ENCODE measurements at places on chromosomes 6 and 20. TPM values are rescaled to one million over a fixed set of nuclear protein-coding genes. Genes with fewer than 3 reads are reported as not detected.

GTSF1L gene
- total RNA-seq = not detected

- H3K4me3 ChIP-seq = no peak overlapping the region
- DNase-seq = no peak
- H3K27me3 ChIP-seq = no peaks in the 10 kb centered on the region
These were observed 14.1 kb upstream of the SIRPB2 start for GRCh38 chr20:1505361-1505760.

PHACTR1 gene
- not detected for total RNA-seq

- no peaks in the 10 kb centered on the region for H3K27me3 ChIP-seq
- H3K4me3 ChIP-seq = no peak overlapping the region
- DNase-seq = no peak
- no peaks in the 10 kb centered on the region for H3K36me3 ChIP-seq
- H3K27ac ChIP-seq = no peak overlapping the region
These were observed 648.5 kb downstream of the HTR1B start for GRCh38 chr6:76814496-76815458.

DNA sequence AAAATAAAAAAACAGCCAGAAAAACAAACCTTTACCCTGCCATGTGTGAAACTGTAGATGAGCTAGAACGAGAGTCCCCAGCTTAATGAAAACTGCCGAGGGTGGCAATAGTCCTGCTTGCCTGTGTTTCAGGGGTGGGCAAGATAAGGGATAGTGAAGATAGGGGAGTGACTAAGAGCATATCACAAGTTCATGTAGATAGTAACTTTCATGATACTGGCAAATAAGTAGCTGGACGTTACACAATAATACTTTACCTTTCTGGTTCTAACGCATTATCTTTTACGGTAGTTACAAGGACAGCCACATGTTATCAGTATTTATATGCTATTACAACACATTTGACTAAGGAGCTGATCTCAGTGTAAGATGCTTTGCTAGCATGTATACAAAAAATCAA lies 9.3 kb upstream of the FBXO9 start:
- no peak overlapping the region for H3K4me3 ChIP-seq
- peak; percentile 28 for DNase-seq
- no peaks in the 10 kb centered on the region for H3K36me3 ChIP-seq
- no peaks in the 10 kb centered on the region for H3K27me3 ChIP-seq
- peaks cover 73% of the 10 kb centered on the region for H3K4me1 ChIP-seq

GRCh38 chr20:58838174-58838573 lies 12.5 kb downstream of the GNAS-AS1 start:
- no peaks in the 10 kb centered on the region for H3K4me1 ChIP-seq
- H3K36me3 ChIP-seq = no peaks in the 10 kb centered on the region
- H3K4me3 ChIP-seq = no peak overlapping the region
- H3K27me3 ChIP-seq = peaks cover 87% of the 10 kb centered on the region
- H3K27ac ChIP-seq = no peak overlapping the region

- no peak overlapping the region for H3K27ac ChIP-seq
- DNase-seq = no peak
- no peaks in the 10 kb centered on the region for H3K36me3 ChIP-seq
- no peaks in the 10 kb centered on the region for H3K27me3 ChIP-seq
These were observed 67.9 kb upstream of the DUSP22 start for GRCh38 chr6:224350-224749.

- H3K27me3 ChIP-seq = no peaks in the 10 kb centered on the region
- no peaks in the 10 kb centered on the region for H3K4me1 ChIP-seq
- H3K36me3 ChIP-seq = peaks cover 47% of the 10 kb centered on the region
- DNase-seq = no peak
- no peak overlapping the region for H3K4me3 ChIP-seq
These were observed 13.2 kb downstream of the PI16 start for GRCh38 chr6:36967757-36968156.

- no peak overlapping the region for H3K27ac ChIP-seq
- no peaks in the 10 kb centered on the region for H3K27me3 ChIP-seq
- DNase-seq = no peak
- no peaks in the 10 kb centered on the region for H3K4me1 ChIP-seq
These were observed 39.0 kb upstream of the SLC32A1 start for GRCh38 chr20:38685271-38685670.

- no peak overlapping the region for H3K4me3 ChIP-seq
- peaks cover 11% of the 10 kb centered on the region for H3K4me1 ChIP-seq
- peaks cover 3% of the 10 kb centered on the region for H3K36me3 ChIP-seq
- H3K27ac ChIP-seq = no peak overlapping the region
- DNase-seq = no peak
These were observed 4.1 kb downstream of the HLA-A start for GRCh38 chr6:29946223-29947076.

FRK gene
- 2.9 TPM for total RNA-seq

DNA sequence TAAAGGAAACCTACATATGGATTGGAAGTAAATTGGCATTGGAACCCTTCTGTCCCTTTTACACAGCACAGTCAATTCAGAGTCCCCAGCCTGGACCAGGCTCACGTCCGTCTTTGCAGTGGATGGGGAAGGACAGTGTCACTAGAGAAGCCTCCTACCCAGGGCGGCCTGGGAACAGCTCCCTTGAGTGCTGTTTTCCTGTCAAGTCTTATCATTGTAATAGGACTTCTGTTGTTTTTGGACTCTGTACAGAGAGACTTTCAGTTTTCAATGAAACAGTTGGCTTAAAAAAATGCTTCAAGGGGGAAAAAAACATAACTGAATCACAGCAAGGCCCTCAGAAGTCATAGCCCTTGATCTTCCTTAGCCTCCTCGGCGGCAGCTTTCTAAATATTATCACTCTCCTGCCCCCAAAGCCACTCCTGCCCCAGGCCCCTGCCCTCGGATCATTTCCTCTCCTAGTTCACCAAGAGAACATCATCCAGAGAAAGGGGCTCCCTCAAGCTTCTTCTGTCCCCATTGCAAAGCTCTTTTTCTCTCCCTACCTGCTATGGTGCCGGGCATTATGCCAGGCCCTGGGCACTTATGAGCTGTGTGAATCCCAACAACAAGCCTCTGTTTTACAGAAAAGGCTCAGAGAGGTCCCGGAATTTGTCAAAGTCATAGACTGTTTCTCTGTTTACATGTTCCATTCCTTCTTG lies 37.8 kb upstream of the CNKSR3 start:
- no peak for DNase-seq
- no peak overlapping the region for H3K27ac ChIP-seq
- H3K4me1 ChIP-seq = peaks cover 12% of the 10 kb centered on the region
- H3K36me3 ChIP-seq = no peaks in the 10 kb centered on the region

GRCh38 chr20:37904008-37904642 lies 1.2 kb downstream of the VSTM2L start:
- H3K4me1 ChIP-seq = peaks cover 7% of the 10 kb centered on the region
- H3K4me3 ChIP-seq = no peak overlapping the region
- H3K27me3 ChIP-seq = peaks cover 63% of the 10 kb centered on the region
- DNase-seq = no peak
- H3K27ac ChIP-seq = no peak overlapping the region

TSHZ2 gene
- not detected for total RNA-seq

DNA sequence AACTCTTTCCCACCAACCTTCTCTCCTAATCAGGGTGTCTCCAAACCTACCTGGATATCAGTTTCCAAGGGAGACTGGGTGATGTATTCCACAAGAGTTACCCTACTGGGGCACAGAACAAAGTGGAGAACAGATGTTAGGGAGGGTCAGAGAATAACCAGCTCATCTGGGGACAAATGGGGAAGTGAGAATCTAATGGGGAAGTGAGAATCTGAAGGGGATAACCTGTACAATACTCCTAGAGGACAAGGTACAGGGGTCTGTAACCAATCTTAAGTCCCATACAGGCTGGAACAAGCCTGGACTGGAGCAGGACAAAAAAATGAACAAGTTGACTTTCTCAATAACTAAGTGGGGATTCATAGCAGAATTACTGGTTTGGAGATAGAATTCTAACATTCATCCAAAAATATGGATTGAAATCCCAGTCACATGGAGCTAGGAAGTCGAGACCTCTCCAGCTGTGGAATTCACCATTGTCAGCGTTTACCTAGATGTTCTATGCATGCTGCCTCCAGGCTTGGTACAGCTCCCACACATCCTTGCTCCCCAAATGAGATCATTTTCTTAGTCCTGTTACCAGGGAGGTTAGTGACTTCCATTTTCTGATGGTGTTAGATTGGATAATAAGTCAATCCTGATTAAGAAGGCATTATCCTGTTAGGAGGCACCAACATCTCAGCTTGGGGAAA lies 214.8 kb upstream of the MOCS1 start:
- no peaks in the 10 kb centered on the region for H3K27me3 ChIP-seq
- no peak overlapping the region for H3K4me3 ChIP-seq
- DNase-seq = no peak
- H3K4me1 ChIP-seq = no peaks in the 10 kb centered on the region
- no peak overlapping the region for H3K27ac ChIP-seq

DNA sequence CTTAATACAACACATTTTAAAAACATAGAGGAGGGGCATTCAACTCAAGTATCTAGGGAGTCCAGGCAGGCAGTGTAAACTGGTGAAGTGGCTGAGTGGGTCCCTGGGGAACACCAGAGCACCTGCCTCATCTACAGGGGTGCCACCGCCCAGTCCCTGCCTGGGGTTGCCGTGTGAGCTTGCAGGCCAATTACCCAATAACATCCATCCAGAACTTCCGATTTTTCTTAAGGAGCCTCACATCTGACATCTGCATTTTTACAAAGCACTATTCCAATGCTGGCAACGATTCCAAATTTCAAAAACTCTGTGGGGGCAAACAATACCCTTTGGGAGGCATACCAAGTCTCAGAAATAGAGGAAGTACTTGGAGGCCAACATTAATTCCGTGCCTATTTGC lies 288.4 kb upstream of the TSHZ2 start:
- no peaks in the 10 kb centered on the region for H3K36me3 ChIP-seq
- H3K27me3 ChIP-seq = no peaks in the 10 kb centered on the region
- H3K4me3 ChIP-seq = no peak overlapping the region

GRCh38 chr20:60240986-60241385 lies 282.8 kb downstream of the CDH26 start:
- DNase-seq = no peak
- no peak overlapping the region for H3K27ac ChIP-seq
- no peaks in the 10 kb centered on the region for H3K36me3 ChIP-seq
- H3K4me1 ChIP-seq = no peaks in the 10 kb centered on the region
- no peak overlapping the region for H3K4me3 ChIP-seq
- H3K27me3 ChIP-seq = peaks cover 32% of the 10 kb centered on the region

IL20RA gene
- not detected for total RNA-seq

DNA sequence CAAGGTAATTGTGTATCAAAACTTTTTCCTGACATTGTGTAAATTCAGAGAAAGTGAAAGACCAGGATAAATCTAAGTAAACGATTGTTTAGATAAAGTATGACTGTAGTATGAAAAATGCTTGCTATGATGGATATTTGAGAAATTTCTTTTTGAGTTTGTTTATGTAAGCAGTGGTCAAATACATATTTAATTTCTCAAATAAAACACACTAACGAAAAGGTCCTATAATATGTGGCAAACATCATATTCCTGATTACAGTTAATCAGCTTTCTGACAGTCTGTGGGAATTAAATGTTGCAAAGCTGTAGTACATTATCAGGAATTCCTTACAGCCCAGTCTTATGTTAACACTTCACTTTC lies 636.9 kb downstream of the MMUT start:
- DNase-seq = no peak
- H3K4me3 ChIP-seq = no peak overlapping the region
- no peaks in the 10 kb centered on the region for H3K4me1 ChIP-seq
- no peaks in the 10 kb centered on the region for H3K36me3 ChIP-seq
- no peak overlapping the region for H3K27ac ChIP-seq
- no peaks in the 10 kb centered on the region for H3K27me3 ChIP-seq

DNA sequence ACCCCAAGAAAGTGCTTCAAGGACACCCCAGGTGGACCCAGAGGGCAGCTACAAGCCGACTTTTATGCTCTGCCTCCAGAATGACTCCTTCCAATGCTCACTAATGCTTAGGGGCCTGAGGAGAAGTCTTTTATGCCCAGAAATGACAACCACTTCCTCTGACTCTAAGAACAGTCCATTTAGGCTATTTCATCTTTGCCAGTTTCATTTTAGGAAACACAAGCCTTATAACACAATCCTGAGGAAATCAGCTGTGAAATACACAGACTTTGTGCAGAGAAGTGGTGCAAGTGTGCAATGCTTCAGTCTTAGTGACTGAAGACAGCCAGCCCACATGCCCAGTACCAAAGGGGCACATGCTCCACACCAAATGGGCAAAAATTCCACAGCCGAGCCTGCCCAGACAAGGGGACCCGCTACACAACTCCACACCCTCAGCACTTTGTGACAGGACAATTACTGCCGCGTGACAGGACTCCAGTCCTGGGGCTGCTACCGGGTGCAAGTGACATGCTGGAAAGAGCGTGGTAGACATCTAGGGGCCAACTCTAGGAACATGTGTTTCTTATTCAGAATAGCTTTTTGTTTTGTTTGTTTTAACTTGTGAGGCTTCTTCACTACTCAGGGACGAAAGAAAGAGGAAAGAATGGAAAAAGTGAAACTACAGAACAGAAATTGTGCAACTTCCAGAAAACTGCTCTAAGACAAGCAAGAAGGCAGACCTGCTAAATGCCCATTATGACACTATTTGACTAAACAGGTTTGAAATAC lies 28.2 kb upstream of the PLAGL1 start:
- peaks cover 14% of the 10 kb centered on the region for H3K4me1 ChIP-seq
- no peak overlapping the region for H3K27ac ChIP-seq
- no peak overlapping the region for H3K4me3 ChIP-seq
- DNase-seq = peak; percentile 21

DNA sequence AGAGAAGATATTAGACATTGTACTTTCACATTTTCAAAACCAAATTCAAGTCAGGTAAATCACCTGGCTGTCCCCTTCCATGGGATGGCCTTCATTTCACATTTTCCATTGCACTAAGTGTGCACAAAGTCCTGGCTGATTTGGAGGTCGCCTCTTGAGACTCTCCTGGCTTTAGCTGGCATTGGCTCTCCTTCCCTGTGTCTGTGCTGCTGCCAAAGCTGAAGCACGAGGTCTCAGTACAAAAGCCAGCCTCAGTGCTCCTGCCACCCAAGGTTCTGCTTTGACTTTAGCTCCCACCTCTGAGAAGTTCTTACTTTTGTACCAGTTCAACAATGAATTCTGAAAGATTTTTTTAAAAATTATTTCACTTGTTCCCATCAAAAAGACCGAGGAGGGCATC lies 289.2 kb upstream of the CNR1 start:
- no peaks in the 10 kb centered on the region for H3K4me1 ChIP-seq
- no peak for DNase-seq
- H3K27me3 ChIP-seq = no peaks in the 10 kb centered on the region
- no peak overlapping the region for H3K4me3 ChIP-seq
- no peaks in the 10 kb centered on the region for H3K36me3 ChIP-seq
- no peak overlapping the region for H3K27ac ChIP-seq

DNA sequence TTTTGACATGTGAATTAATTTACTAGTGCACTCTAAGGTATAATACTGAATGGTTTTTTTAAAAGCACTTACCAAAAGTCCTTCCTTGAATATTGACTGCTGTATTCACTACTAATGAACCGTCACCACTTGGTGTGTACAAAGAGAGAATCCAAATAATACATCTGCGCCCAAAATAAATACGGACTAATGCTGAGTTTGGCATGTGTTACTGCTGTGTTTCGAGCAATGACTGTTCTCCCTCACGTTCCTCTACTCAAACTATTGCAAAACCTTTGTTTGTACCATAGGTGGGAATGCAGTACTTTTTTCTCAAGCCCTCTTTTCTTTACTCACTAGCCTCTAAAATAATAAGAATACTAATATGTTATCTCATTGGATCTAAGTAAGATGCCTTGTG lies 305.5 kb downstream of the QKI start:
- no peaks in the 10 kb centered on the region for H3K36me3 ChIP-seq
- no peak overlapping the region for H3K4me3 ChIP-seq
- H3K27me3 ChIP-seq = peaks cover 45% of the 10 kb centered on the region
- no peak overlapping the region for H3K27ac ChIP-seq

- H3K4me1 ChIP-seq = no peaks in the 10 kb centered on the region
- no peak overlapping the region for H3K4me3 ChIP-seq
- no peak for DNase-seq
These were observed 245.9 kb downstream of the FARS2 start for GRCh38 chr6:5507131-5507681.

Measured in HepG2 (cell line).